ENCODE measurements at places on chromosomes 6 and 20.

- DNase-seq, result no peak
Observed at GRCh38 chr6:124719913-124720312, 242.3 kb upstream of the RNF217 start.

- no peak for DNase-seq
Observed at GRCh38 chr6:144515761-144516160, 230.6 kb downstream of the UTRN start.

- no peak for DNase-seq
Observed at GRCh38 chr20:1528811-1529210, 28.7 kb downstream of the SIRPD start.

DNA sequence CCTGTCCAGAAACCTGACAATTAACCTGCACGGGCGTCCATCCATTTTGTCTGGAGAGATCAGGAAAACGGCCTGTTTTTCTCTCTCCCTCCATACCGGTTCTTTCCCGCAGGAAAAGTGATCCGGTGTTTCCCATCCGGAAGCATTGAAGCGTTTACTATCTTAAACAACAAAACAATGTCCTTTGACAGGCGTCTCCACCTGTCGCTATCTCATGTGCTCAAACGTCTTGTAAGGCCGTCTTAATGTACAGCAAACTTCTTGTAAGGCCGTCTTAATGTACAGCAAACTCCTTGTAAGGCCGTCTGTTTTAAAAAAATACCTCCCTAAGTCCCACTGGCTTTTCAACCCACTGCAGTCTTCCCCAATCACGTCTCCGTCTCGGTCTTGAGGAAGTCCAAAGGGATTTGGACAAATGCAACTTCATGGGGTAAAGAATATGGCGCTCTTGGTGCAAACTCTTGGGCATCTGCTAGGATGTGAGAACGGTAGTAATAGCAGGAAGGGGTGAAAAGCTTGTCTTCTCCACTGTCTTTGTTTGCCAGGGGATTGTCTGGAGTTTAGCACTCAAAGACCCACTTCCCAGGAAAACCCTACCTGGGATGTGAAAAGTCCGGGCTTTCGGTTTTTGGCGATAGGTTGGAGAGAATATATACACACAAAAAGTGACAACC lies 29.9 kb upstream of the TRIM27 start:
- DNase-seq, result peak; percentile 52

GRCh38 chr6:133207754-133208153 lies 33.4 kb upstream of the EYA4 start:
- no peak for DNase-seq

DNA sequence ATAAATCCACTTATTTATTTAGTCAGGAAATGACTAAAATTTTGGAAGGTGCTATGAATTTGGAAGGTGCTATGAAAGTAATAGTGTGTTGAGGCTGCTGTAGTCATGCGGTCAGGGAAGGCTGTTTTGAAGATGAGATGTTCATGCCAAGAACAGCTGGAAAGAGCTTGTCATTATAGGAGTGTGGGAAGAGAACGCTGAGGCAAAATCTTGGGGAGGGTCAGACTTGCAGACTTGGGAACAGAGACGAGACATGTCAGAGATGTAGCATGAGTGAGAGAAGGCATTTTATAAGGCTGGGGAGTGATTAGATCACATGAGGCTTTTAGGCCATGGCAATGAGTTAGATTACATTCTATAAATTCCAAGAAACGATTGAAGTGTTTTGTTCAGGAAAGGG lies 124.0 kb upstream of the B3GAT2 start:
- DNase-seq, result no peak

DNA sequence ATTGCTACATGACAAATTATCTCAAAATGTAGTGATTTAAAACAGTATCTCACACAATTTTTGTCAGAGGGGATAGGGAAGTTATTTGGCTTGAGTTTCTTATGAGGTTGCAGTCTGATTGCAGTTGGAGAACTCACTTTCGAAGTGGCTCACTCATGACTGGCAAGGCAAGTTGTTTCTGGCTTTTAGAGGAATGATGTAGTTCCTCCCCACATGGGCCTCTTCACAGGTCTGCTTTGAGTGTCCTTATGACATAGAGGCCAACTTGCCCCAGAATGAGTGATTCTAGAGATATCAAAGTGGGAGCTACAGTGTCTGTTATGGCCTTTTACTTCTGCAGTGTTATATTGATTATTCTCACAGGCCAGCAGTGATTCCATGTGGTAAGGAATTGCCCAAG lies 6.1 kb downstream of the DOP1A start:
- no peak for DNase-seq

- no peak for DNase-seq
Observed at GRCh38 chr20:41382791-41383305, 16.2 kb upstream of the EMILIN3 start.

- DNase-seq, result no peak
Observed at GRCh38 chr20:20890751-20891150, 178.3 kb upstream of the RALGAPA2 start.

GRCh38 chr6:119322715-119323350 lies 26.7 kb downstream of the MAN1A1 start:
- DNase-seq, result no peak

DNA sequence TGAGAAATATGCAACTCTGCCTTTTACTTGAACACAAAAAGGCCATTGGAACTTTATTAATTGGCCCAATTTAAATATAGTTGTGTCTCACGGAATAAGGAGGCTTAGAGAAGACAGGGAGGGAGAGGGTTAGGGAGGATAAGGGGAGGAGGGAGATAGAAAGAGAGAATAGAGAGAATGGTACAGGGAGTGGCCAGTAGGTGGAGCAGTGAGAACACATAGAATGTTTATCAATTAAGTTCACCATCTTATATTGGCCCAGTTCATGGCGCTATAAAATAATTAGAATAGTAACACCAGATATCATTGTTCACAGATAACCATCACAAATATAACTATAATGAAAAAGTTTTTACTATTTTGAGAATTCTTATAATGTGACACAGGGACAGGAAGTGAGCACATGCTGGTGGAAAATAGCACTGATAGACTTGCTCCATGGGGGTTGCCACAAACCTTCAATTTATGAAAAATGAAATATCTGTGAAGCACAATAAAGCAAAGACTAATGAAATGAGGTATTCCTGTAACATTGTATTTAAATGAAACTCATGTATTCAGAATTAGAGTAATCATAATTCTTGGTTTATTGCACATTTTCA lies 374.1 kb upstream of the MANEA start:
- DNase-seq, result no peak

DNA sequence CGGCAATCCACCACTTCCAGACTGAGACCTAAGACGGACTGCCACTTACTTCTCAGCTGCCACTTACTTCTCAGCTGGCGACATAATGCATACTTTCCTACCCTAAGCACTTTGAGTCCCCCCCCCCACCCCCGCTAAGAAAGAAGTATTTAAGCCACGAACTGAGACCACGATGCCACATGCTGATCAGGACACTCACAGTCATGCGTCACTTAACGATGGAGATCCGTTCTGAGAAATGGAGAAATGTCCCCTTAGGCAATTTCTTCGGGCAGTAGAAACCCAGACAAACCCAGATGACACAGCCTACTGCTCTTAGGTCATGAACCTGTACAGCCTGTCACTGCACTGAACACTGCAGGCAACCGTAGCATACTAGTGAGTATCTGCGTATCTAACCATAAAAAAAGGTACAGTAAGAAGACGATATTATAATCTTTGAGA lies 690 bp downstream of the IFNGR1 start:
- DNase-seq, result peak; percentile 57

GRCh38 chr20:62616728-62617621 lies 25.3 kb upstream of the SLCO4A1 start:
- DNase-seq, result peak; percentile 80

DNA sequence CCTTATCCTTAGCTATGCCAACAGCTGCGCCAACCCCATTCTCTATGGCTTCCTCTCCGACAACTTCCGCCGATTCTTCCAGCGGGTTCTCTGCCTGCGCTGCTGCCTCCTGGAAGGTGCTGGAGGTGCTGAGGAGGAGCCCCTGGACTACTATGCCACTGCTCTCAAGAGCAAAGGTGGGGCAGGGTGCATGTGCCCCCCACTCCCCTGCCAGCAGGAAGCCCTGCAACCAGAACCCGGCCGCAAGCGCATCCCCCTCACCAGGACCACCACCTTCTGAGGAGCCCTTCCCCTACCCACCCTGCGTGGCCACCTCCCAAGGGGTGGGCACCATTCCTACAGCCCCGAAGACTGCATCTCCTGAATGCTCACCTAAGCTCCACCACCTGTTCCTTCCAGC lies 1.3 kb downstream of the SSTR4 start:
- no peak for DNase-seq

DNA sequence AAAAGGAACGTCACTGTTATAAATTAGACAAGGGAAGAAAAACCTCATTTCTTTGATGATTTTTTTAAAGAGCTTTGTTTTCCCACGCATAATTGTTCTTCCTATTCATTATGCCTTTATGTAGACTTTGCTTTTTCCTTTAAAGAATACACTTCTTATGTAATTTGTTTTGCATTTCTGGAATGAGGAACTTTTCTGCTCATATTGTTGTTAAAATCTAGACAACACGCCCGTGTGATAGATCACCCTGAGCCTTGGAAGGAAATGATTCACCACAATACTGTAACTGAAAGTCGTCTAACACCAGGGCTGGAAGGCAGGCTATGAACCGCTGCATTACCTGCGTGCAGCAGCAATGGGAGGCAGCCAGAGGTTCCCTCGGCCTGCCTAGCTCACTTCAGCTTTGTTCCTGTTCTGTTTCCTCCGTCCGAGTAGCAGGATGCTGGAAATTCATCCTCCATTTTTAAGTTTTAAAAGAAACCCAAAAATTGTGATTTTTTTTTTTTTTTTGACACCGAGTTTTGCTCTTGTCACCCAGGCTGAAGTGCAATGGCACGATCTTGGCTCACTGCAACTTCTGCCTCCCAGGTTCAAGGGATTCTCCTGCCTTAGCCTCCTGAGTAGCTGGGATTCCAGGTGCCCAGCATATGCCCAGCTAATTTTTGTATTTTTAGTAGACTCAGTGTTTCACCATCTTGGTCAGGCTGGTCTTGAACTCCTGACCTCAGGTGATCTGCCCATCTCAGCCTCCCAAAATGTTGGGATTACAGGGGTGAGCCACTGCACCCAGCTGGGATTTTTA lies 49.6 kb upstream of the ZNF217 start:
- DNase-seq, result no peak

- DNase-seq, result peak; percentile 37
Observed at GRCh38 chr6:88089708-88090107, 42.1 kb downstream of the SPACA1 start.

- DNase-seq, result no peak
Observed at GRCh38 chr6:90350689-90351554, 54.3 kb upstream of the BACH2 start.

DNA sequence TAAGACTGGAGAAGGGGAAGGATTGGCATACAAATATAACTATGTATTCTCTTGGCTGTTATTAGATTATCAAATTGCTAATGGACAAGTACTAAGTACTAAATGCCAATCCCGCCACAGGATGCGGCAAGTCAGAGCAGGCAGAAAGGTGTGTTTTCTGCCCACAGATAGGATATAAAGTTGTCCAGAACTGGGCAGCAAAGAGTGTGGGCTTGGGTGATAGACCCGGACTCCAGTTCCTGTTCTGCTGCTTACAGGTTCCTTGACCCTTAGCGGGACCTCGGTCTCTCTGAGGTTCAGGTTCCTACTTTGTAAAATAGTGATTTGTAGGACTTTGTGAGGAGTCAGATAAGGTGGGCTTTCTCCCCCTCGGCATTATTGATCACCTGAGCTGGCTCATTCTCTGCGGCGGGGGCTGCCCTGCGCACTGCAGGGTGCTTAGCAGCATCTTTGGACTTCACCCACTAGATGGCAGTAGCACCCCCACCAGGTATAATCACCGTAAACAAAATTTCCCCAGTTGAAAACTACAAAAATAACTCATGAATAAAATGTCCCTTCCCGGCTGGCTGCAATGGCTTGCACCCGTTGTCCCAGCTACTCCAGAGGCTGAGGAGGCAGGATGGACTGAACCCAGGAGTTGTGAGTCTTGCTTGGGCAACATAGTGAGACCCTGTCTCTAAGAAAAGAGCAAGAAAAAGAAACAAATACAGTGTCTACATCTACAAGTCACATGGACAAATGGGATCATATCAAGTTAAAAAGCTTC lies 193.1 kb downstream of the DOK5 start:
- DNase-seq, result peak; percentile 55

GRCh38 chr6:108944071-108944470 lies 95.8 kb downstream of the ARMC2 start:
- no peak for DNase-seq

DNA sequence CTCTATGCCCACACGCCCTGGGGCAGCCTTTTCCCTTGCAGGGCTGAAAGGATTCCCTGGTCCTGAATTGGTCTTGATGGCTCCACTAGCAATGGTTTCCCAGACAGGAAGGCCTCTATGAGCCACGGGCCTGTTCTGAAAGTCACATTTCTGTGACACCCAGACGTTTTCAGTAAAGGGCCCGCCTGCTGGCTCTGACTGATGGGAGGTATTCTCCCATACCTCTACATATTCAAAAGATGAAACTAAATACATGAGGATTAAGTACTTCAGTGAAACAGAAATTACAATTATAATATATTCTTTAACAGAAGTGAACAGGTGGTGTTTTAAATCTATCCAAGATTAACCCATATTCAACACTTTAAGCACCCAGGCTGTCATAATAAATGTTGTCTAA lies 629.8 kb downstream of the CDH26 start:
- no peak for DNase-seq

Measured in ELF-1 (cell line).